ENCODE measurements at places on chromosomes 5 and 9.

DNA sequence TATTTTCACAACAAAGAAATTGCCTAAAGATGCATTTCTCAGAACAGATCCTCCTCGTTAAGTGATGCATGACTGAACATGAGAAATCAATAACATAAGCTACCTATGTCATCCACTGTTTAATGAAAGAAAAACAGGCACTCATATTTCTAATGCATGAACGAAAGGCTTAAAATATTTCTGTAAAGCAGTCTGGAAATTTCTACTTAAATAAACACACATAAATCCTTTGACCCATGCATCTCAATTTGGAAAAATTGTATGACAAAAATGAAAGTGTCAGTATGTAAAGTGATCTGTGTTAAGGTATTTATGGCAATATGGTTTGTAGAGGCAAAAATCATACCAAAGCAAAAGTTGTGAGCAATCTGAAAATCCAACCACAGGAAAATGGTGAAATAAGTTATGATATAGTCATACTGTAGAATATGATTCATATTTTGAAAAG, 399.2 kb upstream of the GRAMD2B start:
- no peak for DNase-seq

GRCh38 chr9:126862104-126862761, 1.8 kb downstream of the ZBTB34 start:
- no peak for DNase-seq

DNA sequence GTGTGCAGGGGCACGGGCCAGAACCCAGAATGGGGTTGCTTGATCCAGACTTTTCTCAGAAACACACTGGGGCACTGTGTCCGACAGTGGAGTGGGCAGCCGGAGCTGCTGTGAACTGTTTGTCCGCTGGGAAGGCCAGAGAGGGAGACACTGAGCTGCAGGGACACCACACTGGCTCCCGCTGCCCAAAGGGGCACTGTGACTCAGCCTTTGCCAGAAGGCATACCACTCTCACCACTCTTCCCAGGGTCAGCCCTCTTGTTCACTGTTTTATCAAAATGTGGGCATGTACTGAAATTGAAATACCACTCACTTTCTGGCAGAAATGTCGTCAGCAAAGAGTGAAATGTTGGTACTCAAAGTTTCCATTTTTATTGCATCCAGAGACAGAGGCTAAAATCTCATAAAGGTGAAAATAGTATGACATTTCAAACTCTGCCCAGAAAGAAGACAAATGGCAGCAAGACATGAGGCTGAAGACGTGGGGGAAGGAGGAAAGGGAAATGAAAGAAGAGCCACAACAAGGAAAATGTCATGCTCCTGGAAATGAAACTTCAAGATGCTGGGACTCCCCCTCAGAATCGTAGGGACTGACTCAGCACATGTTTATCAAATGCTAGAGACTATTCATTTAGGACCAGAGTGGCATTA, 4.5 kb upstream of the IL7R start:
- DNase-seq = peak; percentile 47

- DNase-seq = no peak
These were observed 78.0 kb downstream of the RFX3 start for GRCh38 chr9:3447788-3448187.

- no peak for DNase-seq
These were observed 103.3 kb upstream of the ADAMTS19 start for GRCh38 chr5:129356846-129357245.

DNA sequence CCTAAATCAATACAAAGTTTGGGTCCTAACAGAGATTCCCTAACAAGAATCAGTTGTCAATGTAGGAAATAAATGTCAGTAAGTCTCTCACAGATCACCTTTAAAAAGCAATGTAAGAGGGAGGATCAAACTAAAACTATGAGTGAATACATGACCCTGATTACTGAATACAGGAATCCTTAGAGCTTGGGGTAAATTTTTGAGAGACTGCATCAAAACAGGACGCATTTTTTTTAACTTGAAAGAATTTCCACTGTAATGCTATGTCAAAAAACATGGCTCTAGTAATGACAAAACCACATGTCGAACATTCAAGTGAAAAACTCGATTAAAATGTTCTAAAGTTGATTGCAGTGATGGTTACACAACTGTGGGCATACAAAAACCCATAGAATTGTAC, 21.9 kb downstream of the ZDHHC21 start:
- no peak for DNase-seq

GRCh38 chr5:56534102-56534829, 281.1 kb upstream of the MAP3K1 start:
- DNase-seq = no peak

DNA sequence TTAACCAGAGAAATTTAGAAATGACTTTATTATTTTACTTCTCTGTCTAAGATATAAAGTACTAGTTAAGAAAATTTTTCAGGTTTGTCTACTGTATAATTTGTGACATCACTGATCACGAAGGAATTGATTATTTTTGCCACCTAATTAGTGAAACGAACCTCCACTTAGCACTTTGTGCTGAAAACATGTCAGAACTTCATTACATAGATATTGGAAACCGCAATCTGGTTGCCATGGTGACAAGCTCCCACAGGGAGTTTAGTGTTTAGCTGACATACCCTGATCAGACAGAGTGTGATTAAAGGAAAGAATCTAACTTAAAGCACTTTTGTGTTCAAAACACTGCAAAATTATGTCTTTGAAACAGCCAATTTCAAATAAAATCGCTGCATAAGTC, 668.4 kb upstream of the CCNG1 start:
- no peak for DNase-seq

GRCh38 chr5:157599565-157599964, 24.0 kb upstream of the ADAM19 start:
- DNase-seq = no peak

DNA sequence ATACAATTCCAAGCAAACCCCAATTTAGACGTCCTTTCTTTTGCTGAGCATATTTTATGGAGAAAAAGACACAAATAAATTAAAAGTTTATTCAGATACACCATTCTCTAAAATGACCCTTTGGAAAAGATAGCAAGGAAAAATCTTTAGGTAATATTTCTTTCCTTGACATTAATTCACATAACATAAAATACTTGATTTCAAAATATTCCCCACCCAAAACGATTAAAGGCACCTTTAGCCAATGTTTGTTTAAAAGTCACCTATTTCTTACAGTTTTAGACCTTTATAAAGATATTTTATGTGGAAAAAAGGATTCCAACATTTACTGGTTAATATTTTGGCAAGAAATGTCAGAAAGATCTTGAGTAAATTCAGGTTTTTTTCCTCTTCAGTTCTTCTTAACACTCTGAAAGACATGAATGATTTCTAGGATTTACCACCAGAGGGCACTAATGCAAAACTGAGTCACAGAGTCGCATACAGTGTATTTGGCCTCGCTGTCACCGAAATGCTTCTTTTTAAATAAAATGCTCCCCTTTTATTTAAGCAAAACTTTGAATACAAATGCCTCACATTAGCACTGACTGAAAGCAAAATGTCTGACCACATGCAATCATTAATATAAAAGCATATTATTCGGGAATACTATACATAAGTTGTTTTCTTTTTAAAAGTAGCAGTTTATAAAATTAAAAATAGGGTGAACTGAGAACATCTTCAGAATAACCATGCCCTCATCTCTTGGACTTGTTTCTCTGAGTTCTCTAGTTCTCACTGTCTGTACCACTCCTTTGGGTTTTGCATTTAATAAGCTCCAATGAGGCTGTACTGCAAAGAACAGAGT, 122.5 kb downstream of the SLC1A3 start:
- DNase-seq = no peak

GRCh38 chr9:15977438-15977837, 424.6 kb downstream of the CCDC171 start:
- no peak for DNase-seq

DNA sequence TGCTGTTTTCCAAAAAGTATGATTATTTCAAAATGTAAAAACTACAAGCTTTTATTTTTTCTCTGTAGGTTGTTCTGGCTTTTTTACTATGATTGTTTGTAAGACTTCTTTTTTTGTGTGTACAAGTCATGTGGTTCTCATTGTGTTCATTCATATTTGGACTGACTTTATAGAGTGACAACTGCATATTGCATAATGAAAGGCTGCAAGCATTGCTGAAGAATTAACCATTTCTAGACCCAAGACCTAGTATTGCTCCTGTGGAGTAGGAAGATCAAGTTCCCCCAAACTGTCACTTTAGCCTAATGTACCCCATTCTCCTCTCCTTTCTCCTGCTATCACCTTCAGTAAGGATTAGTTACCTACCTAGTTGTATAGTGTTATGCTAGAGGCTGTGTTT, 10.0 kb downstream of the MAP1B start:
- DNase-seq = no peak

DNA sequence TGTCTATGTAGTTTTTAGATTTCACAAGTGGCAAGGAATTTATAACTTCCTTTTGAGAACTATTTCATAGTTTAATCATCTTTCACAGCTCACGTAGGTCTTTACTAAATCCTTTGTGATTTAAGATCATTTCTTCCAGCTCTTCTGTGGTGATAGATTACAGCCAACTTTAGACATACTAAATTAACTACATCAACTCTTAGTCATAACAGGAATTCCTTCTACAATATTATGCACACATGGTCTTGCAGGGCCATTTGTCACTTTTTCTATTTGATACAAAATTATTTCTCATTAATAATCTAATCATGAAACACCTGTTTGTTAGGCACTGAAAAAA, 208.4 kb downstream of the PDE4D start:
- no peak for DNase-seq

DNA sequence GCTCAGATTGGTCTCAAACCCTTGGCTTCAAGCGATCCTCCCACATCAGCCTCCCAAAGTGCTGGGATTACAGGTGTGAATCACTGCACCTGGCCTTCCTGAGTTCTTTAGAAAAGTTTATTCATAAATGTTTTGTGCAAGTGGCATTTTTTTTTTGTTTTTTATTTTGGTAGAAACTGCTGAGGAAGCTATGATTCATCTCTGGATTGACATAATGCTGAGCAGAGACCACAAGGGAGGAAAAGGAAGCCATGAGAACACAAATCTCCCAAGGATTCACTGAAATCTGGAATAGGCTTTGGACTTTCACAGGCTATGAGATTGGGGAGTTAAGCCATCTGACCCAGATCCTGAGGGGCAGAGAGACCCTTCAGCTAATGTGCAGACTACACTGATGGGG, 3.4 kb upstream of the SLC46A2 start:
- DNase-seq = no peak

DNA sequence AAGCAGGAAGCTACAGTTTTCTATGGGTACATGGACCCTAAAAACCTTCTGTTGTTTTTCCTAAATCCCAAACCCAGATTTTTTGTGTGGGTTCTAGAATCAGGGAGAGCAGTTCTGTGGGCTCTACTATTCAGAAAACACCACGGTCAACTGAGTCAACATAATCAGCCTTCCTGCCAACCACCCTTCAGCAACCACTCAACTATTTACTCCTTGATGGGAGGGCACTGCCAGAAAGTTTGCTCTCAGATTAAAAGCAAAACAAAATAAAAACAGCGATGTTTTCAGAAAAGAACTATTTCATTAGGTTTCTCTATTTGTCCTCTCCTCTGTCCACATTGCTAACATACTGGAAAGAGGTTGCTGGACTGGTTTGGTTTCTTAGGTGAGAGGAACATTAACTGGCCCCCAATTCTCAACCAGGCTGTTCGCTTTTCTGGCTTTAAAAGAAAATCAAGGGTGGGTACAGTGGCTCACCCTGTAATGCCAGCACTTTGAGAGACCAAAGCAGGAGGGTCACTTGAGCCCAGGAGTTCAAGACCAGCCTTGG, 72.3 kb downstream of the GCNT1 start:
- no peak for DNase-seq

DNA sequence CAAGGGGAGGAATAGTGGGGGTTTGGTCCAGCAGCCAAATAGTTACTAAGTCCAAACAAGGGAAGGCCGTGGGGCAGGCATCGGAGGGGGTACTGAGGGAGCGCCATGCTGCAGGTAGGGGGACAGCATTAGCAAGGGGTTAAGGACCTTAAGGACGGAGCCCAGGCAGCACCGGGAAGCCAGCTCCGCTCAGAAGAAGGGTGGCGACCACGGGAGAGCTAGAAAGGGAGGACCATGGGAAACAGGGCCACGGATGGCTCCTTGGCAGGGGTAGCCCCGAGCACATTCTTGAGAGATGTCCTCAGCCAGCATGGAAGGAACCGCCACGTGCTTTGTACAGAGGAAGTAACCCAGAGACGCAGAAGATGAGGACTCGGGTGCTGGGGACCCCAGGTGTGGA, 76.2 kb upstream of the STXBP1 start:
- DNase-seq = no peak

GRCh38 chr5:2899311-2899710, 147.8 kb upstream of the IRX2 start:
- DNase-seq = no peak

DNA sequence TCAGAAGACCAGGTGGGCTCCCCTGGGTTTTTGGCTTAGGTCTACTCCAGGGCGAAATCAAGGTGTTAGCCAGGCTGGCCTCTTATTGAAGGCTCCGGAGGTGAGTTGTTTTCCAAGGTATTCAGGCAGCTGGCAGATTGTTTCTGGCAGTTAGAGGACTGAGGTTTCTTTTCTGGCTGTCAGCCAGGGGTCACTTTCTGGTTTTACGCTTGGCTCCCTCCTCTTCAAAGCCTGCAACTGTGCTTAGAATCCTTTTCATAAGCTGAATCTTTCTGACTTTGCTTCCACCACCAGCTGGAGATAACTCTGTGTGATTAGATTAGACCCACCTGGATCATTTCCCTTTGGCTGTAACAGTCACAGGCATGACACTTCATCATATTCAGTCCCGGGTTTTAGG, 24.6 kb downstream of the RFK start:
- no peak for DNase-seq

DNA sequence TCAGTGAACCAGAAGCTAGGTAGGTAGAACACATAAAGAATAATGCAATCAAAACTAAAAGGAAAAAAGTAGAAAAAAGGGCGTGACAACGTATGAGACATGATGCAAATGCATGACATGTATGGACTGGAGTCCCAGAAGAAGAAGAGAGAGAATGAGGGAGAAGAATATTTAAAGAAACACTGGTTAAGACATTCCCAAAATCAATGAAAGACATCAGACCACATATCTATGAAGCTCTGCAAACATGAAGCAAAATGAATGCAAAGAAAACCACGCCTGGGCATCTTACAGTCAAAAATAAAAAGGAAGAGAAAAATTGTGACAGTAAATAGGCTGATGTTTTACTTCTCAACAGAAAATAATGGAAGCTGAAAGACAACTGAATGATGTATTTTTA, 23.8 kb upstream of the NKD2 start:
- DNase-seq = no peak

GRCh38 chr9:96256800-96257199, 45.2 kb downstream of the HSD17B3 start:
- no peak for DNase-seq

DNA sequence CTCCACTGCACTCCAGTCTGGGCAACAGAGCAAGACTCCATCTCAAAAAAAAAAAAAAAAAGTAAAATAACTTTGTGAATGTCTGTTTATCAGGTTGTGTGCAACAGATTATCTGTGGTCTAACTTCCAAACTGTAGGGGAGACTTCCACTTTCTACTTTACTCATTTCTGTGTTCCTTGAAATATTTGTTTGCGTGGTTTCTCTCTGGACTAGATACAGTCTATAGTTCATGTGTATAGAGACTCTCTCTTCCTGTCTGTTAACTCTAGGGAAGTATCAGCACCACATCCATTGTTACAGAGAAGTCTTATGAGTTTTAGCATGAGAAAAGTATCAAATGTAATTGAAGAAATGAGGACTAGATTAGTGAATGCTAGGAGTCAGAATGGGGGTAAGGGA, 168.3 kb downstream of the LPAR1 start:
- DNase-seq = no peak

Data from stimulated activated CD4-positive, alpha-beta T cell treated with anti-CD3 and anti-CD28 coated beads, Interleukin-12 subunit alpha, Interleukin-12 subunit beta, amount 100 ng/mL, for 48 hours (primary cell).